A549 (cell line): ENCODE measurements at places on chromosomes 12 and 14.

- peak; percentile 48 for DNase-seq
Measured at GRCh38 chr12:120849765-120850164, 54.4 kb downstream of the SPPL3 start.

GRCh38 chr12:53097564-53098353 is at the start of gene IGFBP6:
IGFBP6 (plus strand) TSS chr12:53097667; CDS start chr12:53097718, 51 bp downstream.
- peak; percentile 65 for DNase-seq

GRCh38 chr12:60072911-60073310 is 477.1 kb downstream of the SLC16A7 start:
- DNase-seq, result no peak

GRCh38 chr12:9351136-9351535 is 142.9 kb upstream of the PZP start:
- no peak for DNase-seq

DNA sequence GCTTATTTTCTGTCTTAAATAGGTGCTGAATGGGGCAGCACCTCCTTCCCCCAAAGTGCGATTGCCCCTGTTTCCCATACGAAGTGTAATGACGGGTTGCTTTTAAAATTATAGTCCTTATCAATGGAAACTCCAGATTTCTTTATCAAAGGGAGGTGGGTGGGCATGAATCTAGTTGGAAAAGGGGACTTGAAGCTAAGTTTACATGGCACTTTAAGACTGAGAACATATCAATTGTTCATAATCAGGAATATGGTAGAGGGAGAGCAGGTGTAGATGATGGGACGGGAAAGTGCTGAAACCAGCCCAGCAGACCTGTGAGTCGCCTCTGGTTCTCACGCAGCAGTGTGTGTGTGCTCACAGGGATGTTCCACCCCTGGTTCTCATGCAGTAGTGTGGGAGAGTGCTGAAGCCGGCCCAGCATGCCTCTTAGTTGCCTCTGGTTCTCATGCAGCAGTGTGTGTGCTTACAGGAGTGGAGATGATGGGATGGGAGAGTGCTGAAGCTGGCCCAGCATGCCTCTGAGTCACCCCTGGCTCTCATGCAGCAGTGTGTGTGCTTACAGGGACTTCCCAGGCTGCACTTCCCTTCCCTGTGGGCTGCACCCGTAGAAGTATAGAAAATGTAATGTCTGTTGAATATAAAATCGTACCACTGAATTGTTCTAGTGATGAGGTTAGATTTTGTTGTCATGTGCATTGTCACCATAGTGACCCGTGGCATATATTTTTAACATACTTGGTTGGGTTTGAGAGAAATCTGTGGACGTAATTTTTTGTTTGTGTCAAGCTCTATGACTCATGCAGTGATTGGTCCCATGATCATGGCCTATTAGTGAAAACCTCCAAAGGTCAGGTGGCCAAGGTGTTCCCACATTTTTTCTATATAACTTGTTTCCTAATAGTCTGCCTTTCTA is 51.6 kb downstream of the GPATCH2L start:
- DNase-seq, result peak; percentile 77

DNA sequence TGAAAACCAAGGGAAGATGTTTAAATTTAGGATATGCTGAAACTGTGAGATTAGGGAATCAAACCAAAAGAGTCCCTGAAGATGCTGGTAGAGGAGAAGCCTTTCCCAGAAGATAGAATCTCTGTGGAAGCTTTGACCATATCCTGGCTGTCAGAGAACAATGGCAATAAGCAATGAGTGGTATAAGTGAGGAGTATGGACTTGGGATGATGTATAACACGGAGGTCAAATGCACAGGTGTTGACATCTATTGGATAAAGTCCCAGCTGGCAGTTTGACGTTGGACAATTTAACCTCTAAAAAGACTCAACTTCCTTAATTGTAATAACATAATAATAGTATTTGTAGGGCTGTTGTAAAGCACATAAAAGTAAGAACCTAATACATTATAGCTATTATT is 30.1 kb upstream of the CLEC14A start:
- DNase-seq, result no peak

GRCh38 chr12:64456119-64456518 is 4.2 kb downstream of the TBK1 start:
- no peak for DNase-seq
